ENCODE measurements at places on chromosomes 7 and 10. TPM values are rescaled to one million over a fixed set of nuclear protein-coding genes. Genes with fewer than 3 reads are reported as not detected.

GRCh38 chr10:27099448-27099847, 846 bp downstream of the ANKRD26 start:
- no peak for DNase-seq

DNA sequence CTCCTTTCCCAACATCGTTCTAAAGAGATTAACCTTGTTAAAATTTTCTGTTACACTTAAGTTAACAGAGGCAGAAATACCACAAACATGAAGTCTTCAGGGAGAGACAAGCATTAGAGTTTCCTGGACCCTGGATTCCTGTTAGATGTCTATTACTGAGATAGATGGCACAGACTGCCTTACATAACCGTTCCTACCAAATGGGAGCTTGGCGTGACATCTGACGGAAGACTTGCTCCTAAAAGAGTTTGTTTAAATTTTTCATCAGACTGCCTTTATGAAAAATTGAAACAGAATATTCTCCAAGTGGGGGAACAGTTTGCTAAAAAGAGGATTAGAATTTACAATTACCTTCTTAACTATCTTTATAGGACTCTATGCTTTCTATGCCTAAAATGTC, 22.7 kb downstream of the ANK3 start:
- DNase-seq, result no peak

- DNase-seq, result no peak
Measured at GRCh38 chr7:125112850-125113249, 183.2 kb upstream of the POT1 start.

GRCh38 chr10:6701289-6701688, 121.2 kb upstream of the PRKCQ start:
- no peak for DNase-seq

DNA sequence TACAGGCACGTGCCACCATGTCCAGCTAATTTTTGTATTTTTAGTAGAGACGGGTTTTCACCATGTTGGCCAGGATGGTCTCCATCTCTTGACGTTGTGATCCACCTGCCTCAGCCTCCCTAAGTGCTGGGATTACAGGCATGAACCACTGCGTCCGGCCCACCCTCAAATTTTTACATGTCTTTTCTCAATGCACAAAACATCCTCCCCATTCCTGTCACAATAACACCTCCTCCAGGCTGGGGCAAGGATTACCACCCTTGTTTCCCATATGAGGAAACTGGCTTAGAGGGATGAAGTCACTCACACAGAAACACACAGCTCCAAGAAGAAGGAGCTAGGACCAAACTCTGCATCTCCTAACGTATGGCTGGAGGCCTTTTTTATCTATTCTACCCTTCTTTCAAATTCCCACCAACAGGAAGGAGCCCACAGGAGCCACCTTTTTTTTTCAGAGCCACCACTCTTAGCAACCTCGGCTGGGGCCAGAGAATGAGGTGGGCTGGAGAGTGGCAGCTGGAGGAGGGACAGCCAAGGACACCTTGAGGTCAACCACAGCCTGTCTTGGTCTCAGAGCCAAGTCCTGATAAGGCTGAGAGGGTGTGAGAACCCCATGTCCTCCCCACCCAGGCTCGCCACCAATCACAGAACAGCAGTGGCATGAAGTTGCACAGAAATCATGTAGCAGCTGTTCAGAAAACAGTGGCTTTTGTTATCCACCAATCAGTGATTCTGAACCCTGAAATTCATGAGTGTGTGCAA, 113.1 kb upstream of the PDLIM1 start:
- peak; percentile 58 for DNase-seq

DNA sequence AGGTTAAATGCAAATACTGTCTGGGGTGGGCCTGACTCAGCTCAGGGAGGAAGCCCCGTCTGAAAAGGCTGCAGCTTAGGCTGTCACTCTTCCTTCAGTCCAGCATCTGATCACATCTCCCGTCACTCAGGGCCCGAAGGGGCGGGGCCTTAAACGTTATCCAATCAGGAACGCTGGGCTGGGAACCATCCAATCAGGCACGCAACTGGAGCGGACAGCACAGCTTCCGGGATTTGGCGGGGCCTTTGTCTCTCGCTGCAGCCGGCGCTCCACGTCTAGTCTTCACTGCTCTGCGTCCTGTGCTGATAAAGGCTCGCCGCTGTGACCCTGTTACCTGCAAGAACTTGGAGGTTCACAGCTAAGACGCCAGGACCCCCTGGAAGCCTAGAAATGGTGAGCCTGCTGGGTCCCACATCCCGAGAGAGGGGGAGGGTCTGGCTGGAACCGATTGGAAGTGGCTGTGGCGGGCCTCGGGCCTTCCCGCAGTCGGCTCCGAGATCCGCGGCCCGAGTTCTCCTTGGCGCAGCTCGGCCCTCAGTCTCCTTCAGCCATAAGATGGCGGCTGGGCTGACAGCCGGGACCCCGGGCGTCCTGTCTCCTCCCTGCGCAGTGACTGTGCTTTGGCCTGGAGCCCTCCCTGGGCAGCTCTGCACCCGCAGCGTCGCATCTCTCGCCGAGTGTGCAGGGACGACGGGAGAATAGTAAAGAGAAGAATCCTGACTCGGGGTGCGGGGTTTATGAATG, at the start of gene ZNF92:
TSS of gene ZNF92 (plus strand) at position 248 of the 744 bp plus-strand sequence. CDS start at position 391, 143 bp downstream.
- peak; percentile 95 for DNase-seq

Gene PLXNA4
- 0.83 TPM for polyA plus RNA-seq
